ENCODE measurements at places on chromosomes 5 and 9. TPM values are rescaled to one million over a fixed set of nuclear protein-coding genes. Genes with fewer than 3 reads are reported as not detected.
A peak's percentile ranks its signal among the peaks of the same experiment; 100 is the strongest.

SGCD gene
- total RNA-seq, result not detected

FRMD3 gene
- total RNA-seq, result 0.82 TPM

DRD1 gene
- total RNA-seq, result not detected

NTNG2 gene
- 14.5 TPM for total RNA-seq

ANKRD34B gene
- not detected for total RNA-seq

GRIN3A gene
- not detected for total RNA-seq

DNA sequence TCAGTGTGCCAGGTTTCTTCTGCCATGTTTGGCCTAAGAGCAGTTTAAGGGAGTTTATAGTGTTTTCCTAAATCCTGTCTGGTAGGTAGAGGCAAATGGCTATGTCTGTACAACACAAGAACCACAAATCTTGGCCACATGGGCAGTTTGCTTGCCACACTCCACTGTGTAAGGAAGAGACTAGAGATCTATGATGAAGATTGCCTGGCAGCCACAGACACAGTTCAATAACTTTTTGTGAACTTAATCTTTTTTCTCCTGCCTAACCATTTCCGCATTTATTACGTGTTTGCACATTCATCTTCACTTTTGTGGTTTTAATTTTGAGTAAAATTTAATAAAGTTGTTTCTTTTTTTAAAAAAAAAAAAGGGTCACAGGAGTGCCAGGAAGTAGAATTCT, 5.8 kb downstream of the MFAP3 start:
- no peak overlapping the region for H3K27ac ChIP-seq
- no peak for DNase-seq
- no peaks in the 10 kb centered on the region for H3K27me3 ChIP-seq
- H3K4me1 ChIP-seq, result peaks cover 56% of the 10 kb centered on the region

- no peak overlapping the region for H3K27ac ChIP-seq
- no peaks in the 10 kb centered on the region for H3K27me3 ChIP-seq
- H3K4me3 ChIP-seq, result no peak overlapping the region
Measured at GRCh38 chr9:80605129-80605528, 1033.4 kb downstream of the TLE4 start.

- no peak overlapping the region for H3K4me3 ChIP-seq
- H3K27me3 ChIP-seq, result no peaks in the 10 kb centered on the region
- no peak overlapping the region for H3K27ac ChIP-seq
- H3K4me1 ChIP-seq, result no peaks in the 10 kb centered on the region
Measured at GRCh38 chr5:16411235-16411634, 54.4 kb downstream of the ZNF622 start.

DNA sequence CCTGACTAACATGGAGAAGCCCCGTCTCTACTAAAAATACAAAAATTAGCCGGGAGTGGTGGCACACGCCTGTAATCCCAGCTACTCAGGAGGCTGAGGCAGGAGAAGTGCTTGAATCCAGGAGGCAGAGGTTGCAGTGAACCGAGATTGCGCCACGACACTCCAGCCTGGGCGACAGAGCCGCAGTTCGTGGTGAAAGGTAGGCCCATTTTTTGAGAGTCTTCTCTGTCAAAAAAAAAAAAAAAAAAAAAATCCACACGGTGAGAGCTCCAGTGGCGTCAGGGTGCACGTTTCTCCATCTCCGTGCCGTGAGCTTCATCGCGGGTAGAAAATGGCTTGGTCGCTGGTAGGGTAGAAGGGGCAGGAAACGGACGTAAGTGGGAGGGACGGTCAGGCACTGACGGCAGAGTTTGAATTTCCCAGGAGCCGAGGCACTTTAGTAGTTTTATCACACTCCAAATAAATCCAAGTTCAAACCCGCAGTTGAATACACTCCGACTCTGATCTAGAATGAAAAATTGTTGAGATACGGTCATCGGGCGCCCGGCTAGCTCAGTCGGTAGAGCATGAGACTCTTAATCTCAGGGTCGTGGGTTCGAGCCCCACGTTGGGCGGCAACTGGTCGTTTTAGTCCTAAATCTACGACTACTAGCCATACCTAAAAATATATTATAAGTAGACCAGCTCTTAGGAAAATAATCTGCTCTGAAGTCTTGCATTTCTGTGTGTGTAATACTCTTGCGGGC, 2.4 kb upstream of the TRIM7 start:
- peak overlapping the region; percentile 85 for H3K4me3 ChIP-seq
- peaks cover 27% of the 10 kb centered on the region for H3K27me3 ChIP-seq
- H3K4me1 ChIP-seq, result peaks cover 27% of the 10 kb centered on the region

- peaks cover 2% of the 10 kb centered on the region for H3K4me1 ChIP-seq
- no peak overlapping the region for H3K4me3 ChIP-seq
- no peaks in the 10 kb centered on the region for H3K36me3 ChIP-seq
Measured at GRCh38 chr9:136047775-136048559, 47.1 kb downstream of the NACC2 start.

DNA sequence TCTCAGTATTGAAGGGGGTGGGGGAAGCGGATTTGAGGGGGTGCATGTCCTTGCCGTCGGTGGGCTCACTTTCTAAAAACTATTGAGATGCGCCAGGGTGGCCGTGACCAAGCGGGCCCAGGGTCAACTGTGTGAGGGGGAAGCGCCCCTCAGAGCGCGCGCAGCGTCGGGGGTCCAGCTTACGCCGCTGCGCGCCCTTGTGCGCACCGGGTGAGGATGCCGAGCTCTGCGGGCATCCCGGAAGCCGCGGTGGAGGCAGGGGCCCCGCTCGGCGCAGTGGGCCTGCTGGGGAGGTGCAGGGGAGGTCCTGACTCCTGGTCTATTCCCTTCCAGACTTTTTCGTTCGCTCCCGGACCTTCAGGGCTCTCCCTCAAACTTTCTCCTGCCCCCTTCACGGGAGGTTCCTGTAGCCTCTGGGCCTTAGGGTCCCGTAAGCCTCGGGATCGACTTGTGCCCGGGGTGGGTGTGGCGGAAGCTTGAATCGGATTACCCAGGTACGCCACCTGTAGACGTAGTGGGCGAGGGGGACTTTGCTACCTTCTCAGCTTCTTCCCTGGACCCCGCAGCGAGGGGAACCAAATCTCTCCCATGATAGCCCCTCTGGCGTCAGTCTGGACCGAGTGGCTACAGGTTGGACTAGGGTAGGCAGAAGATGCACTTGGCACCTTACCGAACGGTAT, 2.5 kb upstream of the PRDM6 start:
- peaks cover 84% of the 10 kb centered on the region for H3K27me3 ChIP-seq
- no peak overlapping the region for H3K4me3 ChIP-seq
- DNase-seq, result no peak
- peak overlapping the region; percentile 38 for H3K27ac ChIP-seq
- peaks cover 16% of the 10 kb centered on the region for H3K4me1 ChIP-seq

- DNase-seq, result no peak
- H3K4me3 ChIP-seq, result peak overlapping the region; percentile 27
- H3K27ac ChIP-seq, result no peak overlapping the region
- H3K4me1 ChIP-seq, result no peaks in the 10 kb centered on the region
Measured at GRCh38 chr5:160188141-160189015, 40.9 kb upstream of the FABP6 start.

DNA sequence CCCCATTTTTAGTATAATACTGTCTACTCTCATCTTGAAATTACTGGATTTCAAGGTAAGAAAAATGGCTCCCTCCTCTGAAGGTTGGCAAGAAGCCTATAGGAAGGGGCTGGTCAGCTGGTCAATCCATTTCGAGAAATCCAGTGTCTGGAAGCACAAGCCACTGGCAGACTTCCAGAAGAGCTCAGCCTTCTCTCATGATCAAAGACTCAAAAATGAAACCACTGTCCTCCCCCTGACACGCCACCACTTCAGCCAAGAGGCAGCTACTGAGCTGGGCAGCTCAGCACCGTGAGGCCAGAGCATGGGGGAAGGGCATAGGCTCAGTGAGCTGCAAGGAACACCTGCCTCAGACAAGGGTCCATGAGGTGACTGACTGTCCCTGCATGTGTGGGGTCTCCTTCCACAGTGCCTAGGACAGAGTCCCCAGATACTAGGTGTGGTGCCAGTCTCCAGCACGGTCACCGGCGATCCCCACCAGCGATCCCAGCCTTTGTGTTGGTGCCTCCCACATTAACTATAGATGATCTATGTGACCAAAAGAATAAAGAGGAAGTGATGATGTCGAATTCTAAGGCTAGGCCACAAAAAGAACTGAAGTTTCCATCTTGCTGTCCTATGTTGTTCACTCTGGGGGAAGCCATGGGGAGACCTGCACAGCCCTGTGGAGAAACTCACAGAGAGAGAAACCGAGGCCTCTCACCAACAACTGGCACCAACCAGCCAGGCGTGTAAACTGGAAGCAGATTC, 100.1 kb upstream of the LRRTM2 start:
- H3K27ac ChIP-seq, result no peak overlapping the region
- no peaks in the 10 kb centered on the region for H3K27me3 ChIP-seq
- H3K36me3 ChIP-seq, result peaks cover 6% of the 10 kb centered on the region
- H3K4me3 ChIP-seq, result no peak overlapping the region
- no peak for DNase-seq

DNA sequence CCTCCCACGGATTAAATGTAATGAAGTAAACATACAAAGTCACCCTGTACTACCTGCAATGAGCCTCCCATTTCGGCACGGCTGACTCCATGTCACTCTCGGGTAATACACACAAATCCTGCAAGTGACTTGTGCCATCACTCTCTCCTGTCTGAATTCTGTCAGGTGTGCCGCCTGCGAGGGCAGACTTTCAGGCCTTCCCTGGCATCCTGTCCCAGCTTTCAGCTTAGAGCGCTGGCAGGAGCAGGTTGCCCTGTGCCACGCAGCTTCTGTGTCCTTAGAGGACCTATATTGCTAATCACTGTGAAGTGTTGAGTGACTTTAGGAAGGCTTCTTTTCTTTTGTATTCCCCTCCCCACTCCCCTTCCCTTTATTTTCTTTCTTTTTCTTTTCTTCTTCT, 25.8 kb upstream of the S1PR3 start:
- H3K4me3 ChIP-seq, result no peak overlapping the region
- H3K27me3 ChIP-seq, result peaks cover 19% of the 10 kb centered on the region
- H3K27ac ChIP-seq, result no peak overlapping the region
- peak; percentile 35 for DNase-seq

DNA sequence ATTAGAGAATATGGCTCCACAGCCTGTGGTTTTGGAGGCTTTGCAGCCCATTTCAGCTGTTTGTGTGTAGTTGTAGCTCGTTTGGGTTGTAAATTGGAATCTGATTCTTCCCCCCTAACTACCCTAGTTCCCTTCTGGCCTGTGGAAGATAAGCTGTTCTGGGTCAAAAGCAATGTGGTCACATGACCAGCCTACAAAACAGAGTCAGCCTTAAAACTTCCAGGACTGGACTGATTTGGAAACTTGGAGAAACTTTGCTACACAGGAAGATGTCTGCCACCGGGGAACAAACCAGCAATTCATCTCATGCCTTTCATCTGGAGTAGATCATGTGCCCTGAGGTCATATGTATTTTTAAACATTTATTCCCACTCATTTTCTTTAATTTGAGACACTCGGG, 83.8 kb downstream of the DAPK1 start:
- peaks cover 3% of the 10 kb centered on the region for H3K27me3 ChIP-seq
- H3K4me1 ChIP-seq, result no peaks in the 10 kb centered on the region
- H3K27ac ChIP-seq, result no peak overlapping the region
- H3K36me3 ChIP-seq, result no peaks in the 10 kb centered on the region
- DNase-seq, result no peak

DNA sequence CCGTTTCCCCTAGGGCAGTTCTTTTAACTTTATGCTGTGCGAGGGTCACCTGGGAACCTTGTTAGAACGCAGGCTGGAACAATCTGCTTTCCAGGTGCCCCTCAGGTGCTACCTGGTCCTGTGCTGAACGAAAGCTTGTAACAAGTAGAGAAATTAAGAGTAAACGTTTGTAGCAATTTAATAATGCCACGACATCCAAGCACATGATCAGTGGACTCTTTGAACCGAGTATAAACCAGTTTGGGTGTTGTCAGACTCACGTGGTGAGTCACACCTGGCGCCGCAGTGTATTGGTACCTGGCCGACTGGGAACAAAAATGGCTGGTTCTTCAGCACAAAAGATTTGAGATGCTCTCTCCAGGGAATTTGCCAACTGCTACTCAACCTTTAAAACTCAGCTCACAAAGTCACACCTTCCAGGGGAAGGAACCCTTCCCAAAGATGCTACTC, 926 bp upstream of the MYO10 start:
- no peak for DNase-seq
- no peak overlapping the region for H3K4me3 ChIP-seq

- no peak overlapping the region for H3K4me3 ChIP-seq
- no peaks in the 10 kb centered on the region for H3K36me3 ChIP-seq
- no peak overlapping the region for H3K27ac ChIP-seq
- DNase-seq, result no peak
- H3K27me3 ChIP-seq, result no peaks in the 10 kb centered on the region
Measured at GRCh38 chr5:36378551-36378950, 76.8 kb upstream of the RANBP3L start.

GRCh38 chr5:36198281-36198680, 43.4 kb downstream of the NADK2 start:
- no peak overlapping the region for H3K27ac ChIP-seq
- no peak overlapping the region for H3K4me3 ChIP-seq
- no peak for DNase-seq
- no peaks in the 10 kb centered on the region for H3K27me3 ChIP-seq

DNA sequence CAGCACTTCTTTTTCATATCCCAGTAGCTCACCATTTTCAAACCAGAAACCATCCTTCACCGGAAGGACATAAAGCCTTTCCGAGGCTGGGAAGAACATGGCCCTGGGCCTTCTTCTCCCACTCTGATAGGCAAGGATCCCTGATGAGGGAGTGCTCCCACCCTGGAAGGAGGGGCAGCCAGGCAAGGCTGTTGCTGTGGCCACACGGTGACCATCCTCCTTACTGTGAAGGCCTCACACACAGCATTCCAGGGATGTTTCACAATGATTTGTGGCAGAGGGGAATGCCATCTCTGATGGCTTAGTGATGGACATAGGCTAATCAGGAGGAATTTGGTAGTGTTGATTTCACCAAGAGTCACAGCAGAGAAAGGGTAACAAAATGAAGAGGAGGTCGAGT, 130.7 kb downstream of the ADAMTS12 start:
- peaks cover under 1% of the 10 kb centered on the region for H3K27me3 ChIP-seq
- no peak overlapping the region for H3K4me3 ChIP-seq
- H3K27ac ChIP-seq, result no peak overlapping the region
- no peaks in the 10 kb centered on the region for H3K4me1 ChIP-seq
- H3K36me3 ChIP-seq, result no peaks in the 10 kb centered on the region

DNA sequence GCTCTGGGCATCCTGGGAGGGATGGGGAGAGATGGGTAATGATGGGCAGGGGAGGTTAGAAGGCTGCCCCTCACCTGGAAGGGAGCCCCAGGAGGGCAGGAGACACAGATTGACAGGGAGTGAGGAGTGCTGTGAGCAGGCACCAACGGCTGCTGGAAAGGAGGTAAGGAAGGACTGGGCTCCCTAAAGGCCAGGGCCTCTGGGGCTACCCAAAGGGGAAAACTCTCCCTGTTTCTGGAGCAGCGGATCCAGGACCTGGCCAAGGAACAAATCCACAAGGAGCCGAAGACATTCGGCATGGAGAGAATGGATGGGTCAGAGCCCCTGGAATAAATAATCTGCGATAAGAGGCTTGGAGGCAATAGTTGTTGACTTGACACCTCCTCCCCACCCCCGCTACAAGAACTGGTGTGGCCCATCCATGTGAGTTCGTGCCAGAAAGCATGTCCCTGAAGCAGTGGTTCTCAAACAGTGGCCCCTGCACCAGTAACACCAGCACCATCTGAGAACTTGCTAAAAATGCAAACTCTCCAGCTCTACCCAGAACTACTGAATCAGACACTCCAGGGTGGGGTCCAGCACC, 208.3 kb downstream of the GABBR2 start:
- no peaks in the 10 kb centered on the region for H3K36me3 ChIP-seq
- H3K4me3 ChIP-seq, result no peak overlapping the region
- no peaks in the 10 kb centered on the region for H3K4me1 ChIP-seq
- H3K27ac ChIP-seq, result no peak overlapping the region
